Spinal cord (tissue), 10 donors: ENCODE measurements at places on chromosomes 3 and 15. TPM values are rescaled to one million over a fixed set of nuclear protein-coding genes. Genes with fewer than 3 reads are reported as not detected.

The TEX55 gene
- total RNA-seq: not detected

The DBR1 gene
- 16.6 TPM for total RNA-seq

The SERPINI1 gene
- total RNA-seq: 29.6 TPM

The ULK3 gene
- total RNA-seq: 35.8 TPM

The PLCL2 gene
- 29.8 TPM for total RNA-seq

The ZBBX gene
- total RNA-seq: 27.4 TPM

The CLDN18 gene
- 0.20 TPM for total RNA-seq

The ADAM10 gene
- total RNA-seq: 119 TPM

The GXYLT2 gene
- 30.9 TPM for total RNA-seq

The OIP5 gene
- total RNA-seq: 5.5 TPM

The CCPG1 gene
- total RNA-seq: 67.4 TPM

The ONECUT1 gene
- 1.4 TPM for total RNA-seq

The ATG7 gene
- 48.0 TPM for total RNA-seq

The LRRC31 gene
- 0.50 TPM for total RNA-seq

The GOLGA8N gene
- 10.5 TPM for total RNA-seq

The TMC3 gene
- total RNA-seq: 0.69 TPM

The CPB1 gene
- 0.30 TPM for total RNA-seq

The ZNF148 gene
- 50.5 TPM for total RNA-seq

The KLF15 gene
- 7.9 TPM for total RNA-seq

The DLL4 gene
- total RNA-seq: 5.8 TPM

The EPHB1 gene
- 14.6 TPM for total RNA-seq

The MUC20 gene
- total RNA-seq: 2.6 TPM

The AMIGO3 gene
- total RNA-seq: not detected
